ENCODE measurements at places on chromosomes 6 and 20.

GRCh38 chr6:147078106-147078505 is 126.1 kb upstream of the STXBP5 start:
- no peak for ATAC-seq

GRCh38 chr20:54431156-54431944 is 44.0 kb upstream of the DOK5 start:
- no peak for ATAC-seq

DNA sequence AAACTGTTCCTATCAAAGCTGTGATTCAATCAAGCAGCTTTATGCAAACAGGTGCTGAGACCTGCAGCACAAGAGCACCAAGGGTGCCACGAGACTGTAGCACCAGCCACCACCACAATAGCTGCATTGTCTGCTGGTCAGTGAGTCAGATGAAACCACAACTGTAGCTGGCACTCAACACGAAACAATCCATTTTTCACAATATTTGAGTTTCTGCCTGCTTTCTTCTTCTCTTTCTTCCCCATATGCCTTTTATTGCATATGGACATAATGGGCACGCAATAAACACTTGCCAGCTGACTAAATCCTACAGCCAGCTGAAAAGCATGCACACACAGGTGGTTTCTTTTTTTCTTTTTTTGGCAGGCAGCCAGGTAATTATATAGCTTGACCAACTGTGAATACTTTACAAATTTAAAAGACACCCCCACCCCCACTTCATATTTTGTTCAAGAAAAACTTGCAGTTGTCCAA is 16.6 kb downstream of the SLC2A12 start:
- no peak for ATAC-seq

GRCh38 chr6:46381579-46381978 is 109.7 kb downstream of the RCAN2 start:
- no peak for ATAC-seq

- no peak for ATAC-seq
Measured at GRCh38 chr6:105806486-105806920, 279.6 kb upstream of the PRDM1 start.

DNA sequence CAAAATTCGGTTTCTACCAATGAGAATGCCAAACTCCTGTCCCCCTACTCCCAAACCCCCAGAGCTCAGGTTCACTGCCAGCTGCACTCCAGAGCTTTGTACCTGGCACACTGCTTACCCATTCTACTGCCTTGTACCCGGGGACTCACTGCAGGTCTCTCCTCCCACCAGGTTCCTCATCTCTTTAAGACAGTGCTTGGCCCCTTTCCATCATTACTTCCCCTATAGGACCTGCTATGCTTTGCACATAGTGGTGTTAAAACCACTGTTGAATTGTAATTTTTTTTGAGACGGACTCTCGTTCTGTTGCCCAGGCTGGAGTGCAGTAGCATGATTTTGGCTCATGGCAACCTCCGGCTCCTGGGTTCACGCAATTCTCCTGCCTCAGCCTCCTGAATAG is 25.9 kb downstream of the LYRM4 start:
- no peak for ATAC-seq

- no peak for ATAC-seq
Measured at GRCh38 chr6:88513920-88514319, 347.8 kb upstream of the CNR1 start.

- ATAC-seq, result no peak
Measured at GRCh38 chr20:17884307-17885003, 84.1 kb downstream of the SNX5 start.

DNA sequence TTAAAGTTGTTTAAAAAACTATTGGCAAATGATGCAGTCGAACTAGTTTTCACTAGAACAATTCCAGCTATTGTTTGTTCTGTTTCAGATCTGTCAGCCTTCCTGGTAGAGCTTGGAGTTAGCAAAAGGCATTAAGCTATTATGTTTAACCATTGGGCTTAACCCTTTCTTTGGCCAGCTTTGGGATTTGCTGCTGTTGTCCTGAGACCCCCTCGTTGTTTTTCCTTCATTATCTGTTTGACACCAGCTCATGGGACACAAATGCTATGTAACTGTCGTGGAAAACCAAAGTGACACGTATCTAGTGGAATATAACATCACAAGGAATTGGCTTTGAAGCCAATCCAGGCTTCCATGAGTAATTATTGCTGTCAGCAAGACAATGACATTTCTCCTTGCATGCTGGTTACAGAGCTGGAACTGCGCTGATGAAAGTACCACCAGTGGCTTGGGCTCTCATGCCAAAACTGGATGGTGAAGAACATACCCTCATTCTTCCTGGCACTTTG is 96.0 kb downstream of the EYA2 start:
- no peak for ATAC-seq

DNA sequence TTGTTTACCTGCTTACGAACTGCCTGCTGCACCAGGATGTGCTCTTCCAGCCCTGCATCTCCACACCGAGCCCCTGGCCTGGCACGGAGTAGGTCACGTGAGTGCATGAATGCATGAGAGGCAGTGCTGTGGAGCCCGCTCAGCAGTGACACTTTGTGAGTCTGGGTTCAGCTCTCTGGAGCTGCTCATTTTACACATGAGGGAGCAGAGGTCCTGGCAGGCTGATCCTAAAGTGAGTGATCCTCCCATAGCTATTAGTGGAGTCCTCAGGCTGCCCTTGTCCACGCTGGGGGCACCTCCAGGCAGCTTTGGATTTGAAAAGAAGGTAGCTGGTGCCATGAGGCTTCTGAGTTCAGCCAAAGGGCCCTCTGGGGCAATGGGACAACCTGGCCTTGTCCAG is 64.2 kb downstream of the EDN3 start:
- ATAC-seq, result no peak

- ATAC-seq, result no peak
Measured at GRCh38 chr6:37713529-37714119, 15.9 kb upstream of the MDGA1 start.

DNA sequence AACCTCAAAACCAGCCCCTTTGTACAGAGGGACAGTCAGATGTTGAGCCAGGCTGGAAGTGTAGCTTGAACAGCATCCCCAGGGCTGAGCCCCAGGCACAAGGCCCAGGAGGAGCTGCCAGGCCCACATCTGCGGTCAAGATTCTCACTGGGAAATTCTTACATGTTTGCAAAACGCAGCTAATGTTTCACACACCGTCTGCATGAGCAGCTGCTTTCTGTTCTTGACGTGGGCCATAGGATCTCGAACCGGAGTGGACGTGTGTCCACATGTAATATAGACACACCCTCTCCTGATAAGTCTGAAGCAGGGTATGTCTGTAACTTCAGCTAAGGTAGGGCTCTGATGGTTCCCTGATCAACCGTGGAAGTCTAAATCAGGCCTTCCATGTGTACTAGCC is 41.3 kb upstream of the TRAF3IP2 start:
- peak; percentile 42 for ATAC-seq

DNA sequence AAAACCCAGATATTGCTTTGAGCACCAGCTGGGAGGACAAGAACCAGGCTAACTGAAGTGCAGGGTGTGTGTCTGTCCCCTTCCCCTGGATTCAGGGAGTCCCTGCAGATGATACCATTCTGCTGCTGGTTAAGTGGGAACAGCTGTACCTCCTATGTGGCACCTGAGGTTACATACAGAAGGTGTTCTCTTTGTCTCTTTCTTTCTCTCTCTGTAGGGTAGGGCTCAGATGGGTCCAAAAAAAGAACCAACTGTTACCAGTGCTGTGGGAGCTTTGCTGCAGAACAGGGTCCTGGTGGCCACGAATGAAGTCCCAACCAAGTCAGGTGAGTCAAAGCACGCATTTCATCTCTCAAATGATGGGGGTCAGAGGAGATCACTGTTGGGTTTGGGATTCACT is 38.6 kb downstream of the ZC2HC1B start:
- no peak for ATAC-seq

- ATAC-seq, result peak; percentile 69
Measured at GRCh38 chr20:4787069-4787468, 65.4 kb downstream of the PRND start.

GRCh38 chr6:7878401-7878964 is 32.1 kb downstream of the TXNDC5 start:
- no peak for ATAC-seq

GRCh38 chr20:37411408-37412219 is 65.7 kb downstream of the SRC start:
- ATAC-seq, result no peak

DNA sequence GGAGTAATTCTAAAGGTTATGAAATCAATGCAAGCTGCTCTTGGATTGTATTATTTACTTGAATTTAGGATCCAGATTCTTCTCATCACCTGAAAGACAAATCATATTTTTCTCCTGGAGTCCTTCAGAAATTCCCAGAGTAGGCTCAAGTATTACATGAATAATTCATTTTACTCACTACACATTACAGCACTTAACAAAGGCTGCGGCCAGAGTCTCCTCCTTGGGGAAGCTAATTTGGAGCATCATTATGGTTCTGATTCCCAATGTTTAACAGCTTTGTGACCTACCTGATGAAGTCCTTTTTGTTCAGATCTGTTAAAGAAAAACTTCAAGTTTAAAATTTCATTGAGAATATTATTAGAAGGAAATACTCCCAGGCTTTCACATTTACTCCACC is 28.7 kb downstream of the GRIK2 start:
- no peak for ATAC-seq

Data from gastroesophageal sphincter (tissue), 4 donors.